ENCODE measurements at places on chromosomes 11 and 22. TPM values are rescaled to one million over a fixed set of nuclear protein-coding genes. Genes with fewer than 3 reads are reported as not detected.

- no peak for DNase-seq
These were observed 73.8 kb upstream of the RTL6 start for GRCh38 chr22:44571566-44572413.

LAYN gene
- 0.85 TPM for total RNA-seq

YPEL1 gene
- total RNA-seq: 2.4 TPM

DNA sequence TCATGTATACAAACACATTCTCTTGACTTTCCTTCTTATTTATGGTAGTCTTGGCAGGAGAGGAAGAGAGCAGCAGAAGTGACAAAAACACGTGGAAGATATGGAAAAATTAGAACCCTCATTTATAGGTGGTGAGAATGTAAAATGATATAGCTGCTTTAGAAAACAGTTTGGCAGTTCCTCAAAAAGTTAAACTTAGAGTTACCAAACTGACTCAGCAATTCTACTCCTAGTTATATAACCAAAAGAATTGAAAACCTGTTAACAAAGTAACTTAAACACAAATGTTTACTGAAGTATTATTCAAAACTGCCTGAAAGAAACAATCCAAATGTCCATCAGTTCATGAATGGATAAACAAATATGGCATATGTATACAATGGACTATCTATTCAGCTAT is 16.8 kb downstream of the NUCB2 start:
- no peak for DNase-seq

GRCh38 chr22:45544588-45545170 is 42.0 kb downstream of the FBLN1 start:
- DNase-seq: no peak

- no peak for DNase-seq
These were observed 25.5 kb downstream of the UVRAG start for GRCh38 chr11:75840522-75840921.

All from CD8-positive, alpha-beta memory T cell (primary cell).